Stimulated activated naive CD4-positive, alpha-beta T cell (primary cell): ENCODE measurements at places on chromosomes 13 and 19.

GRCh38 chr13:90798381-90798780, 549.1 kb upstream of the MIR17HG start:
- DNase-seq = no peak

GRCh38 chr13:104837756-104838155, 1697.7 kb downstream of the EFNB2 start:
- DNase-seq = no peak

DNA sequence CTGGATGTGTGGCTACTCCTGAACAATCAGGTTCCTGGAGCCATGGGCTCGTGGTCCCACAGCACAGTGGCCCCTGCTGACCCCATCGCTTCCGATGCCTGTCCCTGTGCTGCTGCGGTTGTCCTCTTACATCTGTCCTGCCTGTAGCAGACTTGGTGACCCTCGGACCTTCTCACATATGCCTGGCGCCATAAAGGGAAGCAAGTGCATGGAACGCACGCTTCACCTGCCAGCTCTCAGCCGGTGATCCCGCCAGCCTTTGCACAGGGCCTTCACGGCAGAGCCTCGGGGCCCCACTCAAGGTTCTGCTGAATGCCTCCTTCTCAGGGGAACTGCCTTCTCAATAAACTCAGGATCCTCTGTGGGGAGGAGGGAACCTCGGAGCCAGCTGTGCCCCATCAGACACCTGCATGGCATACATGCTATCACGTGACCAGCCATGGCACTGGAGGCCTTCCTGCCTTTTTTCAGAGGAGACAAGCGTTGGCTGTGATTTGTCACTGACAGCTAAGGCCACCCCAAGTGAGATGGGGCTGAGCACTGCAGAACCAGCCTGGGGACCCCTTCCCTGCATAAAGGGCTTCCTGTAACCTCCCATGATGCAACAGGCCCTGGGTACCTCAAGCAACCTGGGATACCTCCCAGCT, 24.3 kb downstream of the PEPD start:
- no peak for DNase-seq

GRCh38 chr19:21022996-21023395, 2.5 kb downstream of the ZNF430 start:
- DNase-seq = no peak
